Stimulated activated CD8-positive, alpha-beta memory T cell treated with anti-CD3 and anti-CD28 coated beads, Interleukin-7, amount 100 ng/mL, for 1 hour (primary cell): ENCODE measurements at places on chromosomes 4 and X.

- no peak for DNase-seq
Measured at GRCh38 chr4:152983774-152984411, 47.8 kb downstream of the FHDC1 start.

DNA sequence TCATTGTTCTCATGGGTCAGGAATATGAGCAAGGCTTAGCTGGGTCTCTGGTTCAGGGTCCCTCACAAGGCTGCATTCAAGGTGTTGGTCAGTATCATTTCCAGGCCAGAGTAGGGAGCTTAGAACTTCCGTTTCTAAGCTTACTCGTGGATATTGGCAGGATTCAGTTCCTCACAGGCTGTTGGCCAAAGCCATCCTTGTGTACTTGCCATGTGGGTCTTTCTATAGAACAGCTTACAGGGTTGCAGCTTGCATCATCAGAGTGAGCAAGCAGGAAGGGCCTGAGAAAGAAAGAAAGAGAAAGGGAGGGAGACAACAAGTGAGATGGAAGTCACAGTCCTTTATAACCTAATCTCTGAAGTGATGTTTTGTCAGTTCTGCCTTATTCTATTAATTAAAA, 5.1 kb upstream of the LIMCH1 start:
- DNase-seq = no peak

GRCh38 chr4:142952821-142953580, 106.9 kb upstream of the INPP4B start:
- DNase-seq = no peak

- no peak for DNase-seq
Measured at GRCh38 chr4:94561249-94562024, 109.7 kb downstream of the PDLIM5 start.

DNA sequence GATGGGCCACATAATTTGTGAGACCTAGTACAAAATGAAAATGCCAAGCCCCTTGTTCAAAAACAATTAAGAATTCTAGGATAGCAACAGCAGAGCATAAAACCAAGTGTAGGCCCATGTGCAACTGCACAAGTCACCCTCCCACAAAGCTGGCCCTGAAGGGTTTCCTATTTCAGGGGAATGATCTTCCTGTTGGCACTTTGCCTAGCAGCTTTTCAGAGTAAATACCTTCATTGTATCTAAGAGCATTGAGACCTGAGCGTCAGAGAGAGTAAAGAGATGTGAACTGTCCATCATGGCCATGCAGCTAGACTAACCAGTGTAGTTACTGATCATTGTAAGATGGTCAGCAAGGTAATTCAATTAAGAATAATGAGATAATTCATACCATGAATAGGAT, 113.6 kb downstream of the CNKSR2 start:
- no peak for DNase-seq

- no peak for DNase-seq
Measured at GRCh38 chr4:86055898-86056297, 304.0 kb downstream of the MAPK10 start.

DNA sequence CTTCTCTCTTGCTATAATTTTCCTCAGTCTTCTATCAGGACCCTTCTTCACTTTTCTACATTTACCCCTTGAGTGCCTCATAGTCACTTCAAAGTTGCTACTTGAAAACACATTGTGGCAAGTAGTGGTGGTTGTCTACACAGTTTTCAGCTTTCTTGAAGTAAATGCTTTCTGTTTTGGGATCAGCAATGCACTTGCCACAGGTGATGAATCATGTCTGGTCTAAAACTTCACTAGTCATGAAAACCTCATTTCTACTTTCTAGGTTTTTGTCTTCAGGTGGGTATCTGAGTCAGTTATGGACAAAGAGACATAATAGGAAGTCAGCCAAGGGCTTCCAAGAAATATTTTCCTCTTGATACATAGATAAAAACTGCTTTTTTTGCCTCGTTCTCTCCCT, 359.2 kb downstream of the CCSER1 start:
- no peak for DNase-seq

DNA sequence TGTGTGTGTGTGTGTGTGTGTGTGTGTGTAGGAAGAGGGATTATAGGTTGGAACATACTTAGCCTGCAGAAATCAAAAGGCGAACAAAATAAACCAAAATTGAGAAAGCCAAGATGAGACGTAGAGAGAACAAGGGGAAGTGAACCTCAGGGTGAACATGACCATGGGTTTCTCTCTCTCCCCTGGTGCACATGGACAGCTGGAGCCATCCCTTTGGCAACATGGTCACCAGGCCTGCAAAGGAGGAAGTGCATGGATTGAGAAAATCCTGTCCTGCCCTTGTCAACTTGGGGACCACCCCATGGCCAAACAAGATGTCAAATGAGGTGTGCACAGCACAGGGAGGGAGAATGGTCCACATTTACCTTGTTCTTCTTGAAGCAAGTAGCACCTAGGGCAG, 23.1 kb downstream of the LGI2 start:
- no peak for DNase-seq

DNA sequence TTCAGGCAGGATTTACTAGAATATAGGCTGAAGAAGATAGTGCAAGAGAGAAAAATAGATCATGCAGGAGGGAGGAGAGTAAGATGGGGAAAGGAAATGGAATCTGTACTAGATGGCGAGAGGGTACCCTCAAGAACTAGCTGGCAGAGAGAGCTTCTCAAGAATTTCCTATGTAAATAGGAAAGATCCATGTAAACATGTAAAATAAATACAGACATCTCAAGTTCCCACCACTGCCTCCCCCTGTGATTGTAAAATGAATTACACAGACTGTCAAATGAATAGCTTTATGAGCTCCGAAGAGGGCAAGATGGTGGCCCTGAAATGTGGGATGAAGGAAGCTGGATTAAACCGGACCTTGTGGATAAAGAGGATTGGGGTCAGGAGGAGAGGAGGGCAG, 178.0 kb downstream of the PALLD start:
- no peak for DNase-seq

- no peak for DNase-seq
Measured at GRCh38 chrX:38515291-38515690, 46.1 kb upstream of the TSPAN7 start.

GRCh38 chr4:14110407-14110806, 482.9 kb upstream of the BOD1L1 start:
- no peak for DNase-seq

- DNase-seq = no peak
Measured at GRCh38 chrX:16711893-16712547, 449 bp downstream of the CTPS2 start.
